Stimulated activated CD4-positive, alpha-beta T cell treated with anti-CD3 and anti-CD28 coated beads, TNF-alpha, amount 100 ng/mL, for 4 hours (primary cell): ENCODE measurements at places on chromosomes 4 and X.

GRCh38 chr4:165519591-165519990 lies 140.8 kb downstream of the CPE start:
- no peak for DNase-seq

- no peak for DNase-seq
Measured at GRCh38 chrX:67780694-67781109, 236.9 kb downstream of the AR start.

DNA sequence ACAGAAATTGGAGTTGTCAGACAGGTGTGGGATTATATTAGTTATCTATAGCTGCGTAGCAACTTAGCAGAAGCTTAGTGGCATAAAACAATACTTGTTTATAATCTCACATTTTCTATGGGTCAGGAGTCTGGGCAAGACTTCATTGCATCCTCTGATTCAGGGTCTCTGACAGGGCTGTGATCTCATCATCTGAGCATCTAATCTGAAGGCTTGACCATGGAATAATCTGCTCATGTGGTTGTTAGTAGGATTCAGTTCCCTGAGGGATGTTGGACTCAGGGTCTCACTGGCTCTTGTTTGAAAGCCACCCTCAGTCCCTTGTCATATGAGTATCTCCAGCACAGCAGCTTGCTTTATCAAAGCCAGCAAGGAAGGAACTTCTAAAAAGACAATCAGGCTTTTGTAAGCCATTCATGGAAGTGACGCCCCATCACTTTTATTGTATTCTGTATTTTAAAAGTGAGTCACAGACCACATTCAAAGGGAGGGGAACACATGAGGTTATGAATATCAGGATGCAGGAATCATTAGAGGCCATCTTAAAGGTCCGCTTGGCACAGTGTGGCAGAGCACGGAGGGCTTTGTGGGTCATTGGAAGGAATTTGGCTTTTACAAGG lies 37.2 kb upstream of the FAM9B start:
- DNase-seq: no peak

DNA sequence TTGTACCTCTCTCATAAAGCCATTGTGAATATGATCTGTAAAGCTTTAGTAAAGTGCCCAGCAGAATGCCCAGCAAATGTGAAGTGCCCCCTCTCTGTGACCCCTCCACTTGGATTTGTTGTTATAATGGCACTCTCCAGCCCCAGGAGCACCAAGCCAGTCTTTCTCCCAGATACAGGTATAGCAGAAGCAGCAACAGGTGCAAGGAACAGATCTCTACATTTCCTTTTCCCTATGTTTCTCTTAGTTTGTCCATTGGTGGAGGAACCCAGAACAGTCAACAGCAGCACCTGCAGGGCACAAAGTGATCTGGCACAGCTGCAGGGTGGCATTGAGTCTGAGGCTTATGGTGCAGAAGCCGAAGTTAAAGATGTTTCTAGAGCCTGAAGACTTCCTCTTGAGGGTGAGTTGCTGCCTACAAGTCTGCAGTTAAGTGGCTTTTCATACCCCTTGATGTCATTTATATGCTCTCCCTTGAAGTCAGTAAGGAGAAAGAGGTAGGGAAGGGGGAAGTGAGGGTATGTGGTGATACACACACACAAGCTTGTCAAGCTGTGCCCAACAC lies 16.1 kb upstream of the CXCL3 start:
- DNase-seq: no peak

DNA sequence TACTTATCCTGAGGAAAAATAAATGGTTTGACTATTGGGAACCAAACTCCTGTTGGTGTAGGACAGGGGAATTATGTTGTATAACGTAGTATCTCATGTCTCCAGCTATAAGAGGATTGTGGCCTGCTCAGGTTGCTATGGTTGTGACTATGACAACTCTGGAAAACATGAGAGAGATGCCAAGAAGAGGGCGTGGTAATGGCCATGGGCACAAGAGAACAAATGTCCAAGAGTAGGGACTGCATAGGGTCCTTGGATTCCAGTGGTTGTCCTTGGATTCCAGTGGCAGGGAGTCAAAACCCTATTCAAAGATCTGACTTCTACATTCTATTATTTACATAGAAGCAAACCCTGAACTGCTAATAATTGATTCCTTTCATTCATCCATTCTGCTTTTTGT lies 6.8 kb upstream of the MOB1B start:
- no peak for DNase-seq

GRCh38 chrX:44020693-44021092 lies 47.5 kb upstream of the NDP start:
- DNase-seq: no peak
